ENCODE measurements at places on chromosomes 16 and 17. TPM values are rescaled to one million over a fixed set of nuclear protein-coding genes. Genes with fewer than 3 reads are reported as not detected.

The KRTAP16-1 gene
- total RNA-seq: not detected

The KRT28 gene
- total RNA-seq: not detected

The OSGIN1 gene
- total RNA-seq: 25.8 TPM

The CPPED1 gene
- 23.2 TPM for total RNA-seq

The KIF18B gene
- 40.2 TPM for total RNA-seq

The RNF157 gene
- 8.0 TPM for total RNA-seq

The TAC4 gene
- not detected for total RNA-seq

The TMIGD1 gene
- total RNA-seq: not detected

The MAPK7 gene
- total RNA-seq: 24.1 TPM

The GRN gene
- total RNA-seq: 197 TPM

The ZFP3 gene
- total RNA-seq: 0.71 TPM

The WIPF2 gene
- 17.5 TPM for total RNA-seq

The SLC47A1 gene
- total RNA-seq: 22.7 TPM

The CHST4 gene
- not detected for total RNA-seq

The CNTD1 gene
- total RNA-seq: not detected

The TEX14 gene
- 0.06 TPM for total RNA-seq

The CCL7 gene
- 0.62 TPM for total RNA-seq

The MED1 gene
- total RNA-seq: 32.9 TPM

The SMIM22 gene
- not detected for total RNA-seq

The KRT14 gene
- total RNA-seq: not detected

The MYH2 gene
- total RNA-seq: not detected

The TM4SF5 gene
- 0.75 TPM for total RNA-seq

The CPSF4L gene
- not detected for total RNA-seq

All from A549 treated with RU486 at 1 μM for 4 hours (cell line).